ENCODE measurements at places on chromosomes 3 and 15.
A peak's percentile ranks its signal among the peaks of the same experiment; 100 is the strongest.

GRCh38 chr15:75696311-75696720 lies 16.3 kb downstream of the CSPG4 start:
- H3K4me3 ChIP-seq: no peak overlapping the region
- H3K27me3 ChIP-seq: no peaks in the 10 kb centered on the region
- H3K36me3 ChIP-seq: no peaks in the 10 kb centered on the region
- H3K4me1 ChIP-seq: peaks cover 77% of the 10 kb centered on the region

DNA sequence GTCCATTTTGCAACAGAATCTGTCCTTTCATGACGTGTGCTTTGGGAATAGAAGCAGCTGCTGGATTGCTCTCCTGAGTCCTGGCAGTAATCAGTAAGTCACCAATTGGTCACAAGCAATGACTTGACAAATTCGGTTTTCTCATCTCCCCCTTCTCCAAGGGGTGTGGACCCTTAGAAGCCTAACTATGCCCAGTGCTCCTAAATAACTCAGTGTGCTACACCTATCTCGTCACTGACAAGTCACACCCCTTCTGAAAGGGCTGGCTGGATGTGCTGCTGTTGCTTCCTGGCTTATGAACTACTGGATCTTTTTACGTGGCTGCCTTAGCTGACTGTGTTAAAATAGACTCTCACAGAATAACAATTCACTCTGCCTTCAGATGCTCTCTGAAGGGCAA lies 1351.5 kb downstream of the ZPLD1 start:
- H3K36me3 ChIP-seq: no peaks in the 10 kb centered on the region
- DNase-seq: no peak
- H3K27ac ChIP-seq: no peak overlapping the region
- H3K4me3 ChIP-seq: no peak overlapping the region
- no peaks in the 10 kb centered on the region for H3K27me3 ChIP-seq
- no peaks in the 10 kb centered on the region for H3K4me1 ChIP-seq

DNA sequence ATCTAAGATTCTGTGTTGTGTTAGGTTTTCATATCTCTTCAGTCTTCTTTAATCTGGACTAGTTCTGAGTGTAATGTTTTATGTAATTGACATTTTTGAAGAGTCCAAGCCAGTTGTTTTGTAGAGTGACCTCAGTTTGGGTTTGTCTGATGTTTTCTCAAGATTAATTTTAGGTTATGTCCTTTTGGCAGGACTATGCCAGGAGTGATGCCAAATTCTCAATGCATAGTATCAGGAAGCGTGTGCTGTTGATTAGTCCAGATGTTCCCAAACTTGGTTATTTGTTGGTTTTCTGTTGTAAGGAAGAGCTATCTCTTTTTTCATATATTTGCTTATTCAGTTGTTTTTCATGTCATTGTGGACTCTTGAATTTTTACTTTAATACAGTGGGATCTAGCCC lies 32.6 kb downstream of the NMD3 start:
- no peaks in the 10 kb centered on the region for H3K27me3 ChIP-seq
- H3K36me3 ChIP-seq: peaks cover 81% of the 10 kb centered on the region
- no peak for DNase-seq
- no peak overlapping the region for H3K4me3 ChIP-seq

- peaks cover 71% of the 10 kb centered on the region for H3K36me3 ChIP-seq
- H3K27ac ChIP-seq: no peak overlapping the region
- DNase-seq: no peak
- H3K4me1 ChIP-seq: no peaks in the 10 kb centered on the region
- no peaks in the 10 kb centered on the region for H3K27me3 ChIP-seq
- H3K4me3 ChIP-seq: no peak overlapping the region
These were observed 54.8 kb downstream of the UBP1 start for GRCh38 chr3:33385423-33385822.

DNA sequence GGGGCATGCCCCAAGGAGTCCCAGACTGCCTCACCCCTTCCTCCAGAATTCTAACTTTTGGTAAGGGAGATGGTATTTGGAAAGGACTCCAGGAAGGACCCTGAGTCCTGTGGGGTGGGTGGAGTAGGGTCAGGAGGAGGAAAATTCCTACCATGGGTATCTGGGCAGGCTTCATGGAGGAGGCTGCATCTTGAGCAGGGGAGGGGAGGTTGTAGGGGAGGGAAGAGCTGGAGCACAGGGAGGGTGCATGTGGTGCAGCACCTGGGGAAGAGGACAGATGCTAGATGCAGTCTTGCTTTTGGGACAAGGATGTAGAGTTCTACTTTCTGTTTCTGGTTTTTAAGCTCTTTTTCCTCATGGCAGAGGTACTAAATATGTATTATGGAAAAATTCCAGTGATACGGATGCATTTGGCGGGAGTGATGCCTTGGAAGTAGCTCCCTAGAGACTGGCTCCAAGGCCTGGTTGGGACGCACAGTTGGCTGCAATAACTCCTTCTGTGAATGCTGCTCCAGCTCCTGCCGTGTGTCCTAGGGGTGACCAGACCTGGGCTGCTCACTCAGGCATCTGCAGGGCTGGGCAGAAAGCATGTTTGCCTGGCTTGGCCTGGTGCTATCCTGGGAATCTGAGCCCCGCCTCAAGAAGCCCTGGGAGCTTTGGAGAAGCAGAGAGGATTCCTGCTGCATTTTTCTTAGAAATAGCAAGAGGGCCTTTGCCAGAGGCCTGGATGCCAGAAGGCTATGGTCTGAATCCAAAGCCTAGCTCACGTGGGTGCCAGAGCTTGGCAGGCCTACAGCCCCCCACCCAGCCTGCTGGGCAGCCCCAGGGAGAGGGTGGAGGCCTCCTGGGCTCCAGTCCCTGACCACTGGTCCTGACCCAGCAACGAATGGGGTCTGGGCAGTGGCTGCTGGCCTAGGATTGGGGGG lies 10.1 kb downstream of the SEMA3F start:
- peaks cover 44% of the 10 kb centered on the region for H3K36me3 ChIP-seq
- peaks cover 98% of the 10 kb centered on the region for H3K4me1 ChIP-seq
- no peak for DNase-seq
- no peaks in the 10 kb centered on the region for H3K27me3 ChIP-seq
- H3K4me3 ChIP-seq: peak overlapping the region; percentile 37
- peak overlapping the region; percentile 89 for H3K27ac ChIP-seq

- no peak overlapping the region for H3K4me3 ChIP-seq
- H3K27ac ChIP-seq: no peak overlapping the region
- DNase-seq: no peak
- H3K36me3 ChIP-seq: no peaks in the 10 kb centered on the region
- H3K4me1 ChIP-seq: no peaks in the 10 kb centered on the region
These were observed 262.3 kb upstream of the RASGRP1 start for GRCh38 chr15:38826880-38827279.

DNA sequence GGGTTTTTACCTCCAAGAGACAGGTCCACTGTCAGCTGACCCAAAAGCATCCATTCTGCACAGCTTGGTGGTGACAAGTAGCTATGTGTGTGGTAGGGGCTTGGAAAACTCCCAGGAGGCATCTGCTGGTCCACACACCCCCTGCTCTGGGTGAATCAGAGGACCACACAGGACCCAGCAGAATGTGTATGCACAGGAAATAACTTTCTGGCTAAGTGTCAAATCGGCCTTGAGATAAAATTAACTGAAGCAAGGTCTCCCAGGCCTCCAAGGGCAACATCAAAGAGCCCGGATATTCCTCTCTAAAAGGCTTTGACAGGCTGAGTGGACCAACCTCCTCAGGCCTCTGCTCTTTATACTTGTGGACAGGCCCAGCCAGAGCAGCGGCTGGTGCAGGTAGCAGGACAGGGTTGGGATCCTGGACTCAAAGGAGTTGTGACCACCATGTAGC lies 66.5 kb downstream of the CTNNB1 start:
- H3K4me3 ChIP-seq: no peak overlapping the region
- no peaks in the 10 kb centered on the region for H3K27me3 ChIP-seq
- DNase-seq: no peak
- no peak overlapping the region for H3K27ac ChIP-seq
- H3K36me3 ChIP-seq: no peaks in the 10 kb centered on the region

GRCh38 chr3:190003681-190004123 lies 117.0 kb downstream of the P3H2 start:
- no peaks in the 10 kb centered on the region for H3K36me3 ChIP-seq
- peaks cover 16% of the 10 kb centered on the region for H3K4me1 ChIP-seq
- no peaks in the 10 kb centered on the region for H3K27me3 ChIP-seq
- DNase-seq: no peak

DNA sequence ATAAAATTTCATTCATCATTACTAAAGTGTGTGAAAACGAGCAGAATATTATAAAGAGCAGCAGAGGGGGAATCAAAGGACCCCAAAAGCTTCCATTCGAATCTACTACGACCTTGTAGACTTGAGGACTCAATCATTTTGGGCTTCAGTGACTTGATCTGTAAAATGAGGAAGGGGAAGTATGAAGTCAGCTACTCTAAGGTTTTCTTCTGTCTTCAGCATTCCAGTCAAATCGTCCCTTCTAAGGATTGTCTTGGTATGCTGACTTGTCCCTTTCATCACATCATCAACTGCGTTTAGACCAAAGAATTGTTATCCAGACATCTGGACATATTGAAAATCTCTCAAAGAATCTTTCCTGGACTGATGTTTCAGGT lies 44.8 kb downstream of the PLD1 start:
- no peak overlapping the region for H3K27ac ChIP-seq
- H3K36me3 ChIP-seq: peaks cover 6% of the 10 kb centered on the region
- peaks cover 11% of the 10 kb centered on the region for H3K4me1 ChIP-seq
- no peak for DNase-seq
- H3K27me3 ChIP-seq: no peaks in the 10 kb centered on the region

- H3K36me3 ChIP-seq: peaks cover 28% of the 10 kb centered on the region
- peak overlapping the region; percentile 93 for H3K4me3 ChIP-seq
- DNase-seq: no peak
- H3K27me3 ChIP-seq: no peaks in the 10 kb centered on the region
- peak overlapping the region; percentile 96 for H3K27ac ChIP-seq
These were observed 476 bp downstream of the IP6K2 start for GRCh38 chr3:48716508-48716981.

DNA sequence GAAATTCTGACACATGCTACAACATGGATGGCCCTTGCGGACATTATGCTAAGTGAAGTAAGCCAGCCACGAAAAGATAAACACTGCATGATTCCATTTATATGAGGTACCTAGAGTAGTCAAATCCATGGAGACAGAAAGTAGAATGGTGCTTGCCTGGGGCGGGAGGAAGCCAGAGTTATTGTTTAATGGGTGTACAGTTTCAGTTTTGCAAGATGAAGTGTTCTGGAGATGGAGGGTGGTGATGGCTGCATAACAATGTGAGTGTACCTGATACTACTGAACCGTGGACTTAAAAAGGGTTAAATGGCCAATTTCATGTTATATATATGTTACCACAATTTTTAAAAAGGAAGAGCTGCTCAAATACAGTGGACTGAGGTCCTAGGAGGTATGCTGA lies 66.9 kb downstream of the SEMA5B start:
- peaks cover 21% of the 10 kb centered on the region for H3K27me3 ChIP-seq
- H3K36me3 ChIP-seq: no peaks in the 10 kb centered on the region
- peaks cover 11% of the 10 kb centered on the region for H3K4me1 ChIP-seq
- H3K27ac ChIP-seq: no peak overlapping the region
- no peak overlapping the region for H3K4me3 ChIP-seq

DNA sequence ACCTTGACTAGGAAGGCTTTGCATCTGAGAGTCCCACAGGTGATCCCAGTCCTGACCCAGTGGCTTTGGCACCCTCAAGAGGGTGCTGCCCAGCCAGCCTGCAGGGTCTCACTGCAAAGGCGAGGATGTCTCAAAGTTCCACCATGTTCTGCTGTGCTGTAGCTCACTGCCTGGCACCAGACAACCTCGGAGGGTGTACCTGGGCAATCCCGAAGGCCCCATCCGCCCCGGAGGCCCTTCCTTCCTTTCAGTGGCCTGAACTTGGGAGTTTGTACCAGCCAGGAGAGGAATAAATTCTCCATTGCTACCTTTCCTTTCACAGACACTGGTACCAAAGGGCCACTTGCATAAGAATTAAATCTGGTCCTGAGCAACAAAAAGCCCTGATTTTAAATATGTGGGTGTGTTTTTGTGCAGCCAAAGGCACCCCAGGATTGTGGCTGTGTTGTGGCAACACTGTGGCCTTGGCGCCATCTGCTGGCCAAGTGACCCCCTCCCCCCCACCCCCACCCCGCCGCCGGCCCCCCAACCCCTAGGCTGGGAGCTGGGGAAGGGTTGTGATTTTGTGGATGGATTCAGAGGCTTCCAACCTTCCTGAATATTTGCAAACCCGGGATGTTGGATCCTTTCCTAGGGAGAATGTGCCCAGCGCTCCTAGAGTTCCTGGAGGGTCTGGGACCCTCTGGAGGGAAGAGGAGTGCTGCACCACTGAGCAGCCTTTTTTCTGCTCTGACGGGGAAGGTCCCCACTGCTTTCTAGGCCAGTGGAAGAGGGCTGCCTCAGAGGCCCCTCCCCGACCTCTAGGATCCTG lies 9.7 kb upstream of the PTPN23 start:
- H3K27me3 ChIP-seq: no peaks in the 10 kb centered on the region
- DNase-seq: no peak
- no peaks in the 10 kb centered on the region for H3K36me3 ChIP-seq
- no peak overlapping the region for H3K4me3 ChIP-seq
- peaks cover under 1% of the 10 kb centered on the region for H3K4me1 ChIP-seq

GRCh38 chr3:190620886-190621608 lies 107.2 kb downstream of the IL1RAP start:
- DNase-seq: no peak
- H3K4me3 ChIP-seq: no peak overlapping the region
- no peaks in the 10 kb centered on the region for H3K27me3 ChIP-seq
- no peaks in the 10 kb centered on the region for H3K4me1 ChIP-seq
- H3K36me3 ChIP-seq: peaks cover 36% of the 10 kb centered on the region

DNA sequence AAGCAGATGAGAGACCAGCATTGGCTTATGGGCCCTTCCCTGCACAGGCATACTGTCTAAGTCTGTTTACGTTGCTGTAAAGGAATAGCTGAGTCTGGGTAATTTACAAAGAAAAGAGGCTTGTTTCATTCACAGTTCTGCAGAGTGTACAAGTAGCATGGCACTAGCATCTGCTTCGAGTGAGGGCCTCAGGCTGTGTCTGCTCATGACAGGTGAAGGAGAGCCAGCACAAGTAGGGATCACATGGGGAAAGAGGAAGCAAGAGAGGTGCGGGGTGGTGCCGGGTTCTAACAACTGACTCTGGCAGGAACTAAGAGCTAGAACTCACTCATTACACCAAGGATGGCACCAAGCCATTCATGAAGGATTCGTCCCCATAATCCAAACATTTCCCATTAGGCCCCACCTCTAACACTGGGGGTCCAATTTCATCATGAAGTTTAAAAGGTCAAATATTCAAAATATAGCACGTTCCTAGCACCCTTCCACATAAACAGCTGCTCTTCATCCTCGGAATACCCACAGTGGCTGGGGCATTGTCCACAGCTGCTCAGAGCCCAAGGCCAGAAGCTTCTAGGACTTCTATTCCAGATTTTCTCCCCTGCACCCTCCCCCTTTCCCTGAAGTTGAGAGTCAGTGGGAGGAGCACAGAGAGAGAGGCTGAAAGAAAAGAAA lies 5.6 kb downstream of the RTP3 start:
- no peak overlapping the region for H3K27ac ChIP-seq
- H3K36me3 ChIP-seq: no peaks in the 10 kb centered on the region
- DNase-seq: no peak
- H3K27me3 ChIP-seq: no peaks in the 10 kb centered on the region
- no peak overlapping the region for H3K4me3 ChIP-seq

- no peak overlapping the region for H3K4me3 ChIP-seq
- no peaks in the 10 kb centered on the region for H3K27me3 ChIP-seq
- H3K36me3 ChIP-seq: no peaks in the 10 kb centered on the region
- no peaks in the 10 kb centered on the region for H3K4me1 ChIP-seq
- no peak overlapping the region for H3K27ac ChIP-seq
These were observed 42.9 kb downstream of the CHDH start for GRCh38 chr3:53803124-53803815.

GRCh38 chr15:32905481-32905880 lies 187.7 kb downstream of the GREM1 start:
- H3K36me3 ChIP-seq: no peaks in the 10 kb centered on the region
- H3K27me3 ChIP-seq: no peaks in the 10 kb centered on the region
- H3K4me1 ChIP-seq: peaks cover 5% of the 10 kb centered on the region
- no peak overlapping the region for H3K27ac ChIP-seq

Measured in esophagus squamous epithelium (tissue), 5 donors.